ENCODE measurements at places on chromosomes 4 and X.

GRCh38 chr4:16942491-16942890 lies 44.0 kb upstream of the LDB2 start:
- no peak for DNase-seq

DNA sequence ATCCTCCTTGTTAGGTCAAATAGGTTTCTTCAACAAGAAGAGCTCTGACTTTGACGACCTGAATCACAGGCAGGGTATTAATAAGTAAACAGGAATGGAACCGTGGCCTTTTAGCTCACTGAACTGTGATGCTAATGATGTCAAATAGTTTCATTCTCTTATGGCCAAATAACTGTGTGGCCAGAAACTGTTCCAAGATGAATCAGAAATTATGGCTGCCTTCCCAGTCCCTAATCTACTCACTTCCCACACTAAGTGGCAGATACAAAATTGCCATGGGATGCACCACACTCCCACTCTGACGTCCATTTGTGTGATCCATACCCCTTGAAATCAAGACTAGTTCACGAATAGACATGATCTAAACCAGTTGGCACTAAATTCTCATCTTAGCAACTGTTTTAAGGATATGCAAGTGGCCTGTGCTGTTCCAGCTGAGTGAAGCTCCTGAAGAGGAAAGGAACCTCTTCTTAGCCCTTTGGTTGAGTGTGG lies 455.4 kb downstream of the IL15 start:
- DNase-seq, result no peak

DNA sequence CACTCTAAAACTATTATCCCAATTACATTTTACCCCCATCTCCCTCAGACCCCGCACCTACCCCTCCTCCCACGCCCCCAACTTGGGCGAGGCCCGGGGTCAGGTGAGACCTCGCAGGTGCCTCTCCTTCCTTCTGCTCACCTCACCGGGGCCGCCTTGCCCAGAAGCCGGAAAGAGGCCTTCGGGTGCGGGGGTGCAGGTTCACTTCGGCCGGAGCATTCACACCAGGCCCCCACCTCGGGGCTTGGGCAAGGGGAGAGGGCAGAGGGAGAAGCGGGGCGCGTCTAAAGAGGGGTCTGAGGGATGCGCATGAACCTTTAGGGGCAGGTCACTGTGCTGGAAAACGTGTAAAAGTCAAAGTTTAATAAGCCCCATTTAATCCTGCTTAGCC lies 427 bp downstream of the ZNF182 start:
- DNase-seq, result no peak

DNA sequence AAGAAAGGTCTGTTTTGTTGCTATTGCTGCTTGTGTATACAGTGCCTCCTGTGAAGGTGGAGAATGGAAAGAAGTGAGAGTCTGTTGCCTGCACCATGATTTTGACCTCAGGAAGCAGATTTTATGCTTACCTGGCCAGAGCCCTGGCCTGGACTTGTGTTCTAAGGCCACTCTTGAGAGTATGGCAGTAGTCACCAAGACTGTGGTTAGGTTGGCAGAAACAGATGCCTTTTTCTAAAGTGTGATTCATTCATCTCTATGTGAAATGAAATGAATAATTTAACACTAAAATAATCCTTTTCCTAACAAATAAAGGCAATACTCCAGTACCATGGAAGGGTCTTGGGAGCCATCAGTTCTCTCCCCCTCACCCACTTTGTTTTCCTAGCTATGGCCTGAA lies 161.8 kb downstream of the DCLK2 start:
- no peak for DNase-seq

DNA sequence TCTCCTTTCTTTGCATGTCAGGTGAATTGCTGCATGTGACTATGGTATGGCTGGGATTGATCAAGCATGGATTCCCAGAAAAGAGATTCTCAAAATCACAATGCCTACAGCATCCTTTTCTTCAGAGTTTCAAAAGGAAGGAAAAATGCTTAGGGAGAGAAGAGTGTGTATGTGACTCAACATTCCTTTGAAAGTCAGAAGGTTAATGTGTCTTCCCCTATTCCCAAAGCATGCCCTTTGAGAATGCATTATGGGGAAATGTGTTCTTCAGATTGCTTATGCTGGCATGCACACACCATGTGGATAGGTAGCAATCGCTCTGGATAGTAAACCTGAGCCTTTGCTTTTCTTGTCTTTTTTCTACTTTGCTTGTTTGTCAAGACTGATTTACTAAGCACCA lies 78.5 kb downstream of the ELOVL6 start:
- no peak for DNase-seq

DNA sequence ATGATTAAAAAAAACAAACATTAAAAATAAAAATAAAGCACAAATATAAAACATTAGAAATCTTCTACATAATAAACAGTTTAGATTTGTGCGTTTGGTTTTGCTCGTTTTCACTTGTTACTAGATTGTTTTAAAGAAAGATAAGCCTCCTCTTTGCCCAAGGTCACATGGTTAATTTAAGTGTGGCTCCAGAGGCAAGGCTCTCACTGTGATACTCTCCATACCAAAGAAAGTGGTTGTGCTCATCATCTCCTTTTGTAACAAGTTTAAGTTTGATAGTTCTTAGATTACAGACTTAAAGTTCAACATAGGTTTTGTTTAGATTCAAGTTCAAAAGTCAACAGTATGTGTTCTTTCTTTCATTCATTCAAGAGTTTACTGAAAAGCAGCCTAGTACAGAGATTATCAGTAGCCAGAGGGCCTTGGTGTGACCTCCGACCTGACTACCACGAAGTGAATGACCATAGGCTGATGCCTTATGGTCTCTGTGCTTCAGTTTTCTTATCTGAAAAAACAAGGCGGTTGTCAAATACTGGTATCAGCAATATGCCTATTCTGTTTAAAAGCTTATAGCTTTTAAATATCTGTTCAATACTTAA lies 133.2 kb downstream of the ZAR1 start:
- DNase-seq, result no peak

GRCh38 chrX:68698942-68699341 lies 51.5 kb downstream of the STARD8 start:
- no peak for DNase-seq

DNA sequence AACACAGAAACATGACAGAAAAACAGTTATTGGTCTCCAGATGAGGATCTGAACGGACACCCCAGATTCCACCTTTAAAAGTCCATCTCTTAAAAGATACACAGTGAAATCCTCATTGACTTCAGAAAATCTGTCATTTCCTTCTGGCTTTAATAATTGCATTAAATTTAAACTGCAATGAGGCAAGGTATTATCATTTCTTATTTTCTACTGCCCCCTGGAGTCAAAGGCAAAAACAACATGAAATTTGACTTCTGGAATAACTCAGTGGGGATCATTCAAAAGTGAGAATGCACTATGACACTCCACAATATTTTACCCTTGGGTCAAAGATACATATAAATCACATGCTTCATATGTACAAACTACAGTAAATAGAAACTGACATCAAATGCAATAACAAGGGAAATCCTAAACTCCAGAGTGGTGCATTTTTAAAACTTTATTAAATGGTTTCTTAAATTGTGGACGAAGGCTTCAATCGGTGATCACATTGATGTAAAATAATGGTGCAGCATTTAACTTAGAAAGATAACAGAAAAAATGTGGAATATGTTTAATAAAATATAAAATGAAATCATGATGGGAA lies 56.4 kb upstream of the SPANXN1 start:
- no peak for DNase-seq

DNA sequence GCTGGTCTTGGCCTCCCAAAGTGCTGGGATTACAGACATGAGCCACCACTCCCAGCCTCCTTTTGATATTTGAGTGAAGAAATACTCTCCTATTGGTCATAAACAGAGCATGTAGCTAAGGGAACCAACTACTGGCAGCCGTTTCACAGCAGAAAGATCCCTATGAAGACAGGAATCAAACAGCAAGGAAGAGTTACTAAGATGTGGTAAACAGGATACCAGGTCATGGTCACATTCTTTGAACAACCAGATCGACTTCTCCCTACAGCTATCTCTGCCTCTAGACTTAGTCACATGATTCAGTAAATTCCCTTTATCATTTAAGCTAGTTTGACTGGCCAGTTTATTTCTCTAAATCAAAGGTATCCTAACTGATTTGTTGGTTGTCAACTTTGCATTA lies 9.0 kb upstream of the HNRNPD start:
- no peak for DNase-seq

- no peak for DNase-seq
These were observed 23.9 kb downstream of the EVC start for GRCh38 chr4:5734853-5735252.

GRCh38 chrX:41447897-41448296 lies 754 bp downstream of the NYX start:
- no peak for DNase-seq

- DNase-seq, result no peak
These were observed 31.1 kb downstream of the METTL14 start for GRCh38 chr4:118716304-118716703.

DNA sequence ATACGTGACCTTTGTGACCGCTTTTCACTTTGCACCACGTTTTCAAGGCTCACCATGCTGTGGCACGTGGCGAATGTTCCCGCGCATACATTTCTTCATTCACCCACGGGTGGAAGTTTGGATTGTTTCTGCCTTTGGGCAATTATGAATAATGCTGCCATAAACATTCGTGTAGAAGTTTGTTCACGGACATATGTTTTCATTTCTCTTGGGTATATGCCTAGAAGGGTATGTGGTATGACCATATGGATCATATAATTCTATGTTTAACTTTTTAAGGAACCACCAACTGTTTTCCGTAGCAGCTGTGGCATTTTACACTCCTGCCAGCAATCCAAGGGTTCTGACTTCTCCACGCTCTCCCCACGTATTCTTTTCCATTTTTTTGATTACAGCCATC lies 60.9 kb upstream of the MXD4 start:
- DNase-seq, result no peak

GRCh38 chrX:11908371-11908770 lies 150.3 kb downstream of the MSL3 start:
- DNase-seq, result no peak

DNA sequence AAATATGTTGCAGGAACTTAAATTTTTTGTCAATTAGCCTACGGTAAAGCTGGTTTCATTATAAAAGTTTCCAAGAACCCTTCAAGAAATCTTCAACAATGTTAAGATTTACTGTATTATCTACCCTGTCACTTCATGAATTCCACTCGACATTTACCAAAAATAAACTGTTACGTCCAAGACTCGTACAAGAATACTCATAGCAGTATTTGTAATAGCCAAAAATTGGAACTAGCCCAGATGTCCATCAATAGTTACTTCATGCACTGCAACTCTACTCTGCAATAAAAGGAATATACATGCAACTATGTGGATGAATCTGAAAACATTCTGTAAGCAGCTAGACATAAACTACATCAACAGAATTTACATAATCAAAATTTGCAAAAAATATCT lies 13.4 kb downstream of the RBMX start:
- no peak for DNase-seq

GRCh38 chr4:34202154-34202553 lies 2042.2 kb downstream of the ARAP2 start:
- no peak for DNase-seq

DNA sequence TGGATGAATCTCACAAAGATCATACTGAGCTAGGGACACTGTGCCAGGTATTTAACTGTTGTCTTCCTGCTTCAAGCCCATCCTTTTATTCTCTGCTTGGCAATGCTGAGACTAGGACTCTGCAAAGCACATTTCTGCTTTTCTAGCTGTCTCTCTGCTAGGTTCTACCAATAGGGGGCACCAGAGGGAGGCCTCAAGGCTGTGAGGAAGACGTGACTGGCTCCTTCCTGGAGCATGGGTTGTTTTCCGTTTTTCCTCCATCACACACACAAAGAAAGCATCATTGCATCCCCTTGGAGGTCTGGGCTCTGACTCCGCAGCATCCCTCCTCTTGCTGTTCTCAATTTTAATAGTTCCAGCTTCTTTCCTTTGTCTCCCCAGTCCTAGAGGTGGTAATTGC lies 10.9 kb upstream of the DCTD start:
- DNase-seq, result no peak

DNA sequence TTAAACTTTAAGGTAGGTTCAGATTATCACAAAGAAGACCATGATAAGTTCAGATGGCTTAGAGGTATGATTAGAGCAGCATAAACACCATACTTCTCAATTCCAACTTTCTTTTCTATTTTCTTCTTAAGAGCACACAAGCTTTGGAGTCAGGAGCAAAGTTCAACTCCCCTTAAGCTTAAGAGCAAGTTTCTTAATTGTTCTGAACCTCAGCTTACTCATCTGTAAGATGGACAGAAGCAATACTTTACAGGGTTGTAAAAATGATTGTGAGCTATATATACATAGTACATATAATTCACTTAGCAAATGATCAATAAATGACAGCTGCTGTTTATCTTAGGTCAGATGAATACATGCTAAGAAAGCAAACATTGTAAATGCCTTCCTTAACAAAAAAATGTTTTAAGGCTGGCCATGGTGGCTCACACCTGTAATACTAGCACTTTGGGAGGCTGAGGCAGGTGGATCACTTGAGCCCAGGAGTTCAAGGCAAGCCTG lies 25.0 kb upstream of the RPS3A start:
- DNase-seq, result no peak

DNA sequence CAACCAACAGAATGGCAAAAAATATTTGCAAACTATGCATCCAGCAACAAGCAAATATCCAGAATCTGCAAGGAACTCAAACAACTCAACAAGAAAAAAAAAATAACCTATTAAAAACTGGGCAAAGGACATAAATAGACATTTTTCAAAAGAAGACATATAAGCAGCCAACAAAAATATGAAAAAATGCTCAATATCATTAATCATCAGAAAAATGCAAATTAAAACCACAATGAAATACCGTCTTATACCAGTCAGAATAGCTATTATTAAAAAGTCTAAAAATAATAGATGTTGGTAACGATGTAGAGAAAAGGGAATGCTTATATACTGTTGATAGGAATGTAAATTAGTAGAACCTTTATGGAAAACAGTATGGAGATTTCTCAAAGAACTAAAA lies 53.4 kb downstream of the WDR19 start:
- DNase-seq, result no peak

- no peak for DNase-seq
These were observed 90.2 kb downstream of the ARHGAP10 start for GRCh38 chr4:147822128-147822527.

DNA sequence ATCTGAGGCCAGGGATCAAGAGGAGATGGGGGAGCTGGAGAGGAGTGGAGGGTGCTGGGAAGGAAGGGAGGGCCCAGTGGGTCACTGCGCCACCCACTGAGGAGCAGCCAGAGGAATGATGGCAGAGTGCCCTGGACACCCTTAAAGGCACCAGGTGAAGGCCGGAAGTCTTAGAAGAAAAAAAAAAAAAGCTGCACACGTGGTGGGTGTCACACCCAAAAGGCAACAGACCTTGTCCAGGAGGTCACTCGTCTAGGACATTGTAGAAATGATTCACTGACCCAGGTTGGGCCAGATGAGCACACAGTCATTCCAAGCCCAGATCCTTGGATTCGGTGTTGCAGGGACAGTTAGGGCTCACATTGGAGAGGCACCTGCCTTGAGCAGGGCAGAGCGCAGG lies 93.5 kb upstream of the TRIM2 start:
- DNase-seq, result no peak

- no peak for DNase-seq
These were observed 7.1 kb upstream of the RGS12 start for GRCh38 chr4:3285558-3286334.
